Cortex of kidney (tissue), 1 donor: ENCODE measurements at places on chromosomes 13 and 19.

GRCh38 chr19:15283141-15283883 lies 49.0 kb downstream of the BRD4 start:
- DNase-seq, result no peak

GRCh38 chr19:11191273-11191755 lies 6.0 kb downstream of the KANK2 start:
- no peak for DNase-seq

DNA sequence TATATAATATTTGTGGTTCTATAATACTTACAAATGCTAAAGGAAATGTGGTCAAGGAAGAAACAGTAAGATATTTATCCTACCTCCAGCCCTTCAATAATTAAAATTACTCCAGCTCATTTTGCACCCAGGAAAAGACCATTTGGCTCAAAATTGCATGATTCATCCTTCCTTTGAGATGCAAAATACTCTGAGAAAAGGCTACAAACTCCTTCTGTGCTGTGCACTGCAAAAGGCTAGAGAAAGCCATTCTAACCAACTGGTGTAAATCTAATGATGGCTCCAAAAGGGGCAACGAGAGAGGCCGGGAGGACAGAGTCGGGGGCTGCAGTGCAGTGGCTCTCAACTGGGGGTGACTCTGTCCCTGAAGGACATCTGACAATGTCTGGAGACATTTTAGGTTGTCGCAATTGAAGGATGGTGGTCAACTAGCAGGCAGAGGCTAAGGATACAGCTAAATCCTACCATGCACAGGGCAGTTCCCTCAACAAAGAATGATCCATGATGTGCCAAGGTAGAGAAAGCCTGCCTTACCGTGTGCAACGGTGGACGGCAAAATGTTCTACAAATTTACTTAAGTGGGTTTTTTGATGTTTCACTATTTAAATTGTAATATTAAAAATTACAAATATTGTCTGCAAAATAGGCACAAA lies 32.6 kb downstream of the SLC7A1 start:
- DNase-seq, result no peak

GRCh38 chr19:1997353-1998233 lies 17.9 kb downstream of the BTBD2 start:
- no peak for DNase-seq

DNA sequence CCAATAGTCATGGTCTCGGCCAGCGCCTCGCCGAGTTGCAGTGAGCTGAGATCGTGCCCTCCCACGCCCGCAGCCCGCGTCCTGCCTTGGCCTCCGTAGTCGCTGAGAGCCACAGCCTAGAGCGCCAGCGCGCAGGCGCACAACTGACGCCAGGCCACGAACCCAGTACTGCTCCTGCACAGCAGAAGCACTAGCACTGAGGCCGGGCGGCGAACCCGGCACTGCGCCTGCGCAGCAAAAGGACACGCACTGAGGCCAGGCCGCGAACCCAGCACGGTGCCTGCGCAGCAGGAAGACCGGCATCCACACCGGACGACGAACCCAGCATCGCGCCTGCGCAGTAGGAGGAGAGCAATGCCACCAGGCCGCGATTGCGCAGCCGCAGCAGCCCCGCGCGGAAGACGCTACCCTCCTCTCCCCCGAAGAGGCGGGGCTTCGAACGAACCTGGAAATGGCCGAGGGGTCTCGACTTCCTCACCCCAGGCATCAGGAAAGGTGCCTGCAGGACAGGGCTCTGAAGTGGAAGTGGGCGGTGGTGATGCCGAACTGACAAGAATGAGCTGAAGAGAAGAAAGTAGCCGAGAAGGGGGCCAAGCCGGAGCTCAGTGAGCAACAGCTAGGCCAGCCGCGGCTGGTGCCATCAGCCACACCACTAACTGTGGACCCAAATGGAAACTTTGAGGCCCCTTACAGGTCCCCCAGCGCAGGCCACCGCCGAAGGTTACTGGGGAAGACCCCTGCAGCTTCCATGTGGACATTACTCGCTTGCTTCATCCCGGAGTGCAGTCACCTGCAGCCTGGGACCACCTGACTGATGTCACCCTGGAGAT lies 7.5 kb downstream of the F10 start:
- no peak for DNase-seq

DNA sequence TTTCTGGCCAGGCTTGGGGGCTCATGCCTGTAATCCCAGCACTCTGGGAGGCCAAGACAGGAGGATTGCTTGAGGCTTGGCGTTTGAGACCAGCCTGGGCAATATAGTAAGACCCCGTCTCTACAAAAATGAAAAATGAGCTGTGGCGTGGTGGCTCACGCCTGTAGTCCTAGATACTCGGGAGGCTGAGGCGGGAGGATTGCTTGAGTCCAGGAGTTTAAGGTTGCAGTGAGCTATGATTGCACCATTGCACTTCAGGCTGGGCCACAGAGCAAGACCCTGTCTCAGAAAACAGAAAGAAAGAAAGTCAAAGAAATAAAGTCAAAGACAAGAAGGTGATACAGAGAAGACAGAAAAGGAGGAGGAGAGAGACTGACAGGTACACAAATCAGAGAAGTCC lies 2.5 kb upstream of the CACNG6 start:
- DNase-seq, result no peak

- DNase-seq, result no peak
Observed at GRCh38 chr13:29547153-29547552, 48.3 kb downstream of the SLC7A1 start.

DNA sequence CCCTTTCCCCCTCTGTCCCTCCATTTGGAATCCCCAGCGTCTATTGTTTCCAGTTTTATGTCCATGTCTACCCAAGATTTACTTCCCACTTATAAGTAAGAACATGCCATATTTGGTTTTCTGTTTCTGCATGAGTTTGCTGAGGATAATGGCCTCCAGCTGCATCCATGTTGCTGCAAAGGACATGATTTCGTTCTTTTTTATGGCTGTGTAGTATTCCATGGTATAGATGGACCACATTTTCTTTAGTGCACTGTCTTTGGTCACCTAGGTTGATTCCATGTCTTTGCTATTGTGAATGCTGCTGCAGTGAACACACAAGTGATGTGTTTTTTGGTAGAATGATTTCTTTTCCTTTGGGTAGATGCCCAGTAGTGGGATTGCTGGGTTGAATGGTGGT lies 3.8 kb downstream of the ZNF555 start:
- DNase-seq, result no peak

DNA sequence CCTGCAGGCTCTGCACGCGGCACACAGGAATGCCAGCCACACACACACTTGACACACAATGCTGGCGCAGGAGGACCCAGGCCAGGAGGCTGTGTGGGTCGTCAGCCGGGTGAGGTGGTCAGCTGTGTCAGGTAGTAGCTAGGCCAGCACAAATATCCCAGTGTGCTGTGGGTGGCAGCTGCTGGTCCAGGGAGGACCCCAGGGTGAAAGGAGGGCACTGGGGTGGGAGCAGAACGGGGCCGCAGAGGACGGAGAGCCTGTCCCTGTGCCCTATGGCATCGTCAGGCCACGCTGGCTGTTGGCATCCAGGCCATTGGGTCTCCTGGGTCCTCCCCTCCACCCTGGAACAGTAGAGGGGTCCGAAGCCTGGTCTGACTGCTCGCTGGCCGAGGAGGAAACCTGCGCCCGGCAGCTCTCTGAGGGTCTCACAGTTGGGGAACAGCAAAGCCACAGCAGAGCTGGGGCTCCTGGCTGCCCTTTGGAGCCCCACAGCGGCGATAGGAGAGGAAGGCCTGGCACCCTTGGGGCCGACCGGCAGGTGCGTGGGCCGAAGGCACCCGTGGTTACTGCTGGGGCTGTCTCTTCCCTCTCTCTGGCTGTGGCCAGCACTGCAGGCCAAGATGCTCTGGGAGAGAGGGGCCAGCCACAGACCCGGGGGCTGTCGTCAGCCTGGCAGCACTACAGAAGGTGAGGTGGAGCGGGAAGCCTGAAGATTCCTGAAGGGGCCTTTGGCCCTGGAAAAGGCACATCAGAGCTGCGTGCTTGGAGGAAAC lies 27.3 kb downstream of the C13orf46 start:
- no peak for DNase-seq

- no peak for DNase-seq
Observed at GRCh38 chr13:66262330-66262729, 967.8 kb downstream of the PCDH9 start.

DNA sequence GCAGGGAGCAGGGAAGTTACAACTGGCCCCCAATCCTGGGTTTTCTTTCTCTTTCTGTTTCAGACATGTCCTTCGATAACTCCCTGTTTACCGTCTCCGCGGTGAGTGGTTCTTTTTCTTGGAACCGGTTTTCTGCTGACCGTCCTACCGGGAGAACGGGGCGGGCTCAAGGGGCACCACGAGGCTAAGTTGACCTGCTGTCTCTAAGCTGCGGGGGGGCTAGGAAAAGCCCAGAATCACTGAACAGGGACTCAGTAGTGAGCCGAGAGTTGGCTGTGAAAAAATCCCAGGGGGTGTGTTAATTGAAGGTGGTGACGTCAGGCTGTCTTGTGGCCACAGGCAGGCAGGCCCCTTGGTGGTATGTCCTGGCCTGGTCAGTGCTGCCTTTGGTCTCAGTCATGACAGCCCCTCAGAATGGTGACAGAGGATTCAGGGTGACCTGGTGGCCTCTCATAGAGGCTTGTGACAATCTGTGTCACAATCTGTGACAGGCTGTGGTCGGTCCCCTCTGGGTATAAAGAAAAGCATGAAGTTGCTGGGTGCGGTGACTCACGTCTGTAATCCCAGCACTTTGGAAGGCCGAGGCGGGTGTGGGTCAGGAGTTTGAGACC lies 8.1 kb upstream of the CARM1 start:
- DNase-seq, result no peak

DNA sequence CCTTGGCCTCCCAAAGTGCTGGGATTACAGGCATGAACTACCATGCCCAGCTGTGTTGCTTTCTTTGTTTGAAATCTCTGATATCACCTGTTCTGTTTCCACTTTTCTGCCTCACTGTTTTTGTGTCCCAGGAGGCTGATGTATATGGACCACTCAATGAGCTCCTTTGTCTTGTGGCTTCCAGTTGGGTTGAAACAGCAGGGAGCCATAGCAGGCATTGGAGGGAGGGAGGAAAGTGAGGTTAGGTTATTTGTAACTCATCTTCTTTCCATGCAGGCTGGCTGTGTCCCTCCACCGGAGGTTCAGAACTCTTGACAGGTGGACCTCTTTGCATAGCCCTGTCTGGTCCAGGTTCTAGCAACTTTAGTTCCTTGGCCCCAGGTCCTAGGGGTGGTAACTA lies 6.1 kb upstream of the CYP4F22 start:
- DNase-seq, result no peak

- DNase-seq, result no peak
Observed at GRCh38 chr19:35037716-35038622, 3.6 kb upstream of the HPN start.

DNA sequence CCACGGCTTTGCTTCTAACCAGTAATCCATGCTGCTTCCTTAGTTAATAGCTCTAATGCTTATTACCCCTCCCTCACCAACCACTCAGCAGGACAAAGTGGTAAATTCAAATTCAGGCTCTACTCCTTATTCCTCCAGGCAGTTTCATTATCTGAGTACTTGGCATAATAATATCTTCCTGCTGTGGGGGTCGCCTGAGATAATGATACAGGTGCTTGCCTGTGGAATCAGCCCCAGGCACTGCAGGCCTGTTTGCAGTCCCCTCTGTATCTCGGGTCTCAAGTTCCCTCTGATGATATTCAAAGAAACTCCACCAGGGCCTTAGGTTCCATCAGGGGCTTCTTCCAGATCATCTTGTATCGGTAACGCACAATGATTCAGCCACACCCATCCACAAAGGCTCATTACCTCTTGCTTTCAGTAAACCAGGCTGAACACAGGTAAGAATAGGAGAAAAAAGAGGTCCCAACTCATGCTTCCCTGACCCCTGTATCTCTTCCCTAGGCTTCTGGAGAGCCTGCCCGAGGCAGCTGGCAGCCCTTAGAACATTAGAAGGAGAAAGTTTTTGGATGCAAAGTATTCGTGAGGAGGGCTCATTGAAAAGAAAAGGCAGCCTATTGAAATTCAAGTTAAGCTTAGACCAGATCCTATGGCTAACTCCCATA lies 14.3 kb upstream of the FOXO1 start:
- DNase-seq, result no peak

DNA sequence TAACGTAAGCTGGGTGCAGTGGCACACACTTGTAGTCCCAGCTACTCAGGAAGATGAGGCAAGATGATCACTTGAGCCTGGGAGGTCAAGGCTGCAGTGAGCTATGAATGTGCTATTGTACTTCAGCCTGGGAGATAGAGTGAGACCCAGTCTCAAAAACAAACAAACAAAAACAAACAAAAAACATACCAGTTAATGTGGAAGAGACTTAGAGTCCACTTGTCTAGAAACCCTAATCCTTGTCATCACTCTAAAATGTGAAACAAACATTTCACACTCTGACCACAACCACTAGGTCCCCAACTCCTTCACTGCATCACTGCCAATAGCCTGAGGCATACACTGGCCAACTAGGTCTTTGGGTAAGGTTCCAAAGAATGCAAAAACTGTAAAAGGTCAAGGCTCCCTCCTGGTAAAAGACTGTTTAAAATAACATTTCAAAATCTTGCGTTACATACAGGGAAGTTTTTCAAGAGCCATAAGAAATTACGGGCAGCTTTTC lies 28.6 kb upstream of the CYP2B6 start:
- DNase-seq, result no peak

DNA sequence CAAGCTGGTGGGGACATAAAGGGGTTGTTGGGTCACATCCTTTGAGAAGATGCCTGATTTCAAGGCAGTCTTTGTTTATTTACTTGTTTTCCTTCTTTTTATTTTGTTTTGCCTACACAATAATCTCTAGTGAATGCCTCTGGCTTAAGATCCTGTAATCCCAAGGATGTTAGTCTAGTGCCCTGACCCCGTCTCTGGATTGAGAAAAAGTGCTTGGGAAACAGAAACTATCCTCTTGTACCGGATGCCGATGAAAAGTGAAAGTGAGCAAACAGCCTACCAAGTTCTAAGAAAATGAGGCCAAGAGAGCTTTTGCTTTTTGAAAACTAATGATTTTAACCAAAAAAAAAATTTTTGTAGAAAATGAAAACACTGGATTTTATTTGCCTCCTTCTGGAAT lies 42.1 kb upstream of the C1QTNF9 start:
- DNase-seq, result no peak

- no peak for DNase-seq
Observed at GRCh38 chr19:18437491-18438330, at the start of gene ISYNA1. Gene ISYNA1, minus strand, starts transcription at chr19:18438133. Its CDS starts 154 bp downstream, at chr19:18437979.

DNA sequence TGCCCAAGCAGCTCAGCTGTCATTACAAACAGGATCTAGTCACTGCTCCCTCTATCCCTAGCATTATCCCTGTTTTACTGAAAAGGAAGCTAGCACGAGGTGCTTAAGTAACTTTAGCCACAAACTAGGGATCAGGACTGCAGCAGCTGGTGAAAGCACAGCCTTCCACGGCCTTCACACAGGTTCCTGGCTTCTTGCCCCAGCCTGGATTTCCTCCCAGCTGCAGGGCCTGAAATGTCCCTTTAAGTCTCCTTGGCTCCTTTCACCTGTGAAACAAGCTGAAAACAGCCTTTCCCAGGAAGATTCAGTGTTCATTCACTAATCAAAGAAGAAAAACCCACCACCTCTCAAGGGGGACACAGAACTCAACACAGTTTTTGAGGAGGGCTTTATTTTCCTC lies 754.5 kb downstream of the DIAPH3 start:
- no peak for DNase-seq

DNA sequence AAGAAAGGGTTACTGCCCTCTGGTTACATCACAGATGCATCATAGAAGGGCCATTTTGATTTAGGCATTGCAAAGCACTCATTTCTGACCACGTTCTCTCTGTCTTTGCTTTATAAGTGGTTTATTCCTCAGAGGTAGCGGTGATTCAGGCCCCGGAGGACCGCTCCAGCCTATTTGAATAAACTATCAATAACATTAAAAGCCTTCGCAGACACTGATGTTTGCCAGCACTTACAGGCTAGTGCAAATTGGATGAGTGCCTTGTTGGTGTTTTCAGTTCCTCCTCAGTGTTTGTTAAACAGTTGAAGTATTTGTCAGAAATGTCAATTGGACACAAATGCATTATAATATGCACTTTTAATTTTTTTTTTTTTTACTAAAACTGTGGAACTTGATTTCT lies 120.2 kb downstream of the RXFP2 start:
- no peak for DNase-seq
